ENCODE measurements at places on chromosomes 2 and 18. TPM values are rescaled to one million over a fixed set of nuclear protein-coding genes. Genes with fewer than 3 reads are reported as not detected.
A peak's percentile ranks its signal among the peaks of the same experiment; 100 is the strongest.

The HSPE1 gene
- total RNA-seq: 96.4 TPM

The ZSWIM2 gene
- total RNA-seq: not detected

The SERPINB13 gene
- total RNA-seq: 0.27 TPM

The GFPT1 gene
- total RNA-seq: 49.5 TPM

The SCYGR4 gene
- total RNA-seq: not detected

The HOXD3 gene
- 1.1 TPM for total RNA-seq

The ACYP2 gene
- 11.4 TPM for total RNA-seq

The ZRANB3 gene
- 15.2 TPM for total RNA-seq

The MSTN gene
- 0.29 TPM for total RNA-seq

GRCh38 chr2:179842498-179843153 is 18.8 kb downstream of the ZNF385B start:
- H3K27me3 ChIP-seq: peaks cover 8% of the 10 kb centered on the region
- H3K36me3 ChIP-seq: no peaks in the 10 kb centered on the region
- H3K4me1 ChIP-seq: peaks cover 3% of the 10 kb centered on the region
- no peak overlapping the region for H3K4me3 ChIP-seq
- no peak overlapping the region for H3K27ac ChIP-seq

- H3K4me3 ChIP-seq: peak overlapping the region; percentile 79
- H3K4me1 ChIP-seq: peaks cover 20% of the 10 kb centered on the region
- H3K36me3 ChIP-seq: no peaks in the 10 kb centered on the region
- peak overlapping the region; percentile 83 for H3K27ac ChIP-seq
- DNase-seq: no peak
Observed at GRCh38 chr2:73112026-73112912, 479 bp downstream of the RAB11FIP5 start.

GRCh38 chr2:144995482-144995881 is 475.6 kb upstream of the ZEB2 start:
- H3K27ac ChIP-seq: no peak overlapping the region
- H3K36me3 ChIP-seq: no peaks in the 10 kb centered on the region
- peaks cover 23% of the 10 kb centered on the region for H3K4me1 ChIP-seq
- H3K4me3 ChIP-seq: no peak overlapping the region
- no peaks in the 10 kb centered on the region for H3K27me3 ChIP-seq

DNA sequence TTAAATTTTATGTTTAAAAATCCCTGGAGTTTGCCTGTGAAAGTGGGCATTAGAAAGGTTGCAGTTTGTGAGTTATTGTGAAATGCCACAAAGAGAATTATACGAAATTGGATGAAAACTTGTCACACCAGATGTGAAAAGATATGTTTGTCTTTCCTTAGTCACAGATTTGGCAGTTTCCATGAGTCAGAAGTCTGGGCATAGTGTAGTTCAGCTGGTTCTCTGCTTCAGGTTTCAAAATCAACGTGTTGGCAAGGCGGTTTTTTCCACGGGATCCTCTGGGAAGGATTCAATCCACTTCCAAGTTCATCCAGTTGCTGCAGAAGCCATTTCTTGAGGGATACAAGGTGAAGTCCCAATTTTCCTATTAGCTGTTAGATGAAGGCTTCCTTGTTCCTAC is 658.0 kb upstream of the CDH2 start:
- no peak for DNase-seq
- H3K4me3 ChIP-seq: no peak overlapping the region
- no peaks in the 10 kb centered on the region for H3K4me1 ChIP-seq
- no peak overlapping the region for H3K27ac ChIP-seq
- no peaks in the 10 kb centered on the region for H3K36me3 ChIP-seq

GRCh38 chr2:98333922-98334321 is 12.3 kb upstream of the CNGA3 start:
- no peak overlapping the region for H3K4me3 ChIP-seq
- H3K36me3 ChIP-seq: no peaks in the 10 kb centered on the region
- no peak for DNase-seq
- H3K27ac ChIP-seq: no peak overlapping the region

DNA sequence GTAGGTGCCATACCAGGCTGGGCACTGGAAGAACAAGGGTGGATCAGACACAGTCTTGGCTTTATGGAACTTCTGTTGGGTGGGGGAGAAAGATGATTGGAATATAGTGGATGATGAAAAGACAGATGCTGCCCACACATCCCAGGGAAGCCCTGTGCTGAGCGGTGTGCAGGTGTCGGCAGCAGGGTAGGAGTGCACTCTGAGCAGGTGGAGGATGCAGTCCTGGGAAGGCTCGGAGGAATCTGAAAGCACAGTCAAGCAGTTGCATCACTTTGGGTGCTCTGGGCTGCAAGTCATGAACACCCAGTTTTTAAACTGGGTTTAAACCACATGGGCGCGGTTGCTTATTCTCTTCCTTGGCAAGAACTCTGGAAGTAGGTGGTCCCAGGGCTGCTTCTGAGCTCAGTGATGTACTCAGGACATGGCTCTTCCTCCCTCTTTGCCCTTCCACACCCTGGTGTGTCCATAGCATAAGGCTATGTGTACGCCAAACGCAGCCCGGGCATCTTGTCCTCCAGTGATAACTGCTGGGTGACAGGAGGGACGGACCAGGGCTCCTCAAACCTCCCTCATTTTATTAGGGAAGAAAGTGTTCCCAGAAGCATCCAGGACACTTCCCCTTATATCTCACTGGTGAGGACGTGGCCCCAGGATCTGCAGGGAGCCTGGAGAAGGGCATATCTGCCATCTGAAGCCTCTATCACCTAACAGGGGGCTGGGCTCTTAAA is 84.0 kb downstream of the SH3RF3 start:
- peaks cover 59% of the 10 kb centered on the region for H3K27me3 ChIP-seq
- no peak overlapping the region for H3K4me3 ChIP-seq
- H3K36me3 ChIP-seq: no peaks in the 10 kb centered on the region
- no peak overlapping the region for H3K27ac ChIP-seq

- no peak overlapping the region for H3K27ac ChIP-seq
- DNase-seq: no peak
- H3K27me3 ChIP-seq: no peaks in the 10 kb centered on the region
- peaks cover 4% of the 10 kb centered on the region for H3K4me1 ChIP-seq
- H3K4me3 ChIP-seq: no peak overlapping the region
Observed at GRCh38 chr2:207754498-207755383, 15.0 kb downstream of the FZD5 start.

- peaks cover 10% of the 10 kb centered on the region for H3K36me3 ChIP-seq
- no peaks in the 10 kb centered on the region for H3K27me3 ChIP-seq
- no peak overlapping the region for H3K4me3 ChIP-seq
- H3K4me1 ChIP-seq: peaks cover 13% of the 10 kb centered on the region
Observed at GRCh38 chr2:233255151-233255550, 3.7 kb downstream of the ATG16L1 start.

DNA sequence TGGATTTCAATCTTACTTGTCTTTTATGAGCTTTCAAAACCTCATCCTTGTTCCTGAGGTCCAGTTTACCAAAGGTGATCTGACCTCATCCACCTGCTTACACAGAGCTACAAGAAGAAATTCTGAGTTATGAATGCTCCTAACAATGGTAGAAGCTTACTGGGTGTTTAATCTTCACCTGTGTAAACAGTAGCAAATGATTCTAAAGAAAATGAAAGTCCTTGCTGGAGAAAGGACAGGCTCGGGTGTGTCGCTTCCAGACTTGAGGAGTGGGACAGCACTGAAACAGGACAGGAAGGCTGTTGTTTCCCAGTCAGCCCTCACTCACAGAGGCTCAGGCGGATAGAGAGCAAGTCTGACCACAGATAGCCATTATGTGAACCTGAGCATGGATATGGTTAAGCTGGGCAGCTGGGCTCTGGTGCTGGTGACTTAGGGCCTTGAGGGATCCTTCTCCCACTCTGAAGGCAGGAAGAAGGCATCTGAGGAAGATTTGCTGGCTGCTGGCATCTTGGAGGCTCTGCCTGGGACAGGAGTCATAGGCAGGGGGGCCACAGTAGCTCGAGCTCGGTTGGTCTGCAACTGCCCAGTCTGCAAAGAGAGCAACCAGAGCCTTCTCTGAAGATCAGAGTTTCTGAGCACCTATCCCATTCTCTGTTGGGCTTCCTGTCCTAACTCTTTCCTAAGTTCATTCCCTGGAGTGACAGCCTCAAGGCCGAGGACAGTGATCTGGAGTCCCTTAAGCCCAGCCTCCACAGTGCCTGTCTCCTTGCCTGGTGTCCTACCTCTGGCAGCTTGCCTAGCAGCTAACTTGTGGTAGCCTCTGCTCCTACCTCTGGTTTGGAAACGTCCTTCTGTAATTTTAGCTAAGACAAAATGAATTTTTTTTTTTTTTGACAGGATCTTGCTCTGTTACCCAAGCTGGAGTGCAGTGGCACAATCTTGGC is 4.0 kb downstream of the DOK1 start:
- H3K27me3 ChIP-seq: peaks cover 42% of the 10 kb centered on the region
- H3K4me1 ChIP-seq: peaks cover 13% of the 10 kb centered on the region

GRCh38 chr2:42013409-42013808 is 34.4 kb upstream of the PKDCC start:
- H3K27me3 ChIP-seq: no peaks in the 10 kb centered on the region
- no peak overlapping the region for H3K4me3 ChIP-seq
- H3K36me3 ChIP-seq: no peaks in the 10 kb centered on the region
- peaks cover 10% of the 10 kb centered on the region for H3K4me1 ChIP-seq
- no peak overlapping the region for H3K27ac ChIP-seq

GRCh38 chr2:101740555-101740964 is 43.1 kb downstream of the MAP4K4 start:
- H3K4me3 ChIP-seq: no peak overlapping the region
- H3K36me3 ChIP-seq: no peaks in the 10 kb centered on the region
- no peak for DNase-seq
- no peaks in the 10 kb centered on the region for H3K27me3 ChIP-seq
- H3K27ac ChIP-seq: peak overlapping the region; percentile 55
- peaks cover 55% of the 10 kb centered on the region for H3K4me1 ChIP-seq

DNA sequence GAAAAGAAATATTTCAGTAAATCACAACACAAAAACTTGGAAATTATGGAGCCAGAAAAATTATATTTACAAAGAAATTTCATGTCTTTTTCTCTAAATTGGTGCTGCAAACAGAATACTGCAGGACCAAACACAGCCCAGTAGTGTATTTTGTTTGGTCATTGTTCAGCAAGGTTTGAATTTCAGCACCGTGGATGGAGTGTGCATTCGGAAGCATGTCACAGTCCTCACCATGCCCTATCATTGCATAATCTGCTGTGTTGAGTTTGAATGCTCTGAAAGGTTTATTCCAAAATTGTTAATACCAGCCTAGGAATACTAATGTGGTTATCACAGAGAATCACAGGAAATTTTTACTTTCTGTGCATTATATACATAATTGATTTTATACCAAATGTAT is 296.7 kb downstream of the METTL4 start:
- no peak overlapping the region for H3K27ac ChIP-seq
- peaks cover 4% of the 10 kb centered on the region for H3K27me3 ChIP-seq
- DNase-seq: no peak

DNA sequence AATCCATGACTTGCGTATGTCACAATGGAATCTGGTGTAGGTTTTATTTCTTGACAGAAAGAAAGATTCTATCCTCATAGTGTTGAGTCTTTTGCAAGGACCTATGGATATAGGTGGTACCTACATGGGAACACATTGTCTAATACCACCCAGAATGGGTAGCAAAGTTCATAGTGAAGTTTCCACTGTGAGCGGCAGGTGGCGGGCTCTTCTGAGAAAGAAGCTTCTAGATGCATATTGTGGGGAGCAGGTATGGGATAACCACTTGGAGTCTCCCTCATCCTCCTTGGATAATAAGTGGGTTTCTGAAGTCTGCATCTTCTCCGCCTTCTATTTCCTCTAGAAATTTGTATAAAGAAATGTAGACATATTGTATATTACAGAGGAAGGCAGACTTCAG is 44.9 kb downstream of the LINC00305 start:
- peaks cover 5% of the 10 kb centered on the region for H3K4me1 ChIP-seq
- H3K4me3 ChIP-seq: no peak overlapping the region
- no peaks in the 10 kb centered on the region for H3K36me3 ChIP-seq
- H3K27ac ChIP-seq: no peak overlapping the region

DNA sequence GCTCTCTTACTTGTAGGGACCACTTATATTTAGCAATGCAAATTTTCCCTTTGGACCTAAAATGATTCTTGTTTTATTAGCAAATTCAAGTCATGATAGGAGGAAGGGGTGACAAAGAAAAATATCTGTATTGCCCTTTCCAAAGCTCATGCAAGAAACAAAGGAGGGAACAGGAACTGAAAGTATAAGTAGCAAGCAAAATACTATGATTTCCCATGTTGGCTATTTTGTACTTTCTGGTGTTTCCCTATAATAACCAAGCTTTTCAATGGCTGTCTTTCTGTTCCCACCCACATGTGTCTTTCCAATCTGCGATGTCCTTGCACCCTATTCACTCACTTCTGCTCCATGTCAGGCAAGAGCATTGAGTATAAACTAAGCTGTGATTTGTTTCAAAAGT is 279.7 kb downstream of the RNF144A start:
- DNase-seq: no peak
- peaks cover 5% of the 10 kb centered on the region for H3K36me3 ChIP-seq
- H3K27me3 ChIP-seq: no peaks in the 10 kb centered on the region

DNA sequence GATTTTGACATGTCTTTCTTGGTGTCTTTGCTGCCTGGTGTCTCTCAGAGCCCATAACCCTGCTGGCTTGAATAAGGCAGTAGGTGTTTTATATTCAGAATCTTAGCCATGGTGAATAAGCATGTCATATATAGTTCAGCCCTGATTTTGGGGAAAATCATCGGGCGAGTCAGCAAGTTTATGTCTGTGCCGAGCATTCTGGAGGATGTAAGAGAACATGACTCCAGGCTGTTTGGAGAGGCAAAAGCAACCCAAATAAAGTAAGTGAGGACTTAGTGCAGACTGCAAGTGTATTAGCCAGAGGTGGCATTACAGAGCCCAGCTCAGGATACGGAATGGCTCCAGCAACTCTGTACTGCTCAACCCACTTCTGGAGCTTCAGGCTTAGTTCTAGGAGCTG is 50.3 kb downstream of the TCF7L1 start:
- H3K4me3 ChIP-seq: no peak overlapping the region
- H3K27ac ChIP-seq: no peak overlapping the region
- no peaks in the 10 kb centered on the region for H3K27me3 ChIP-seq
- peaks cover 39% of the 10 kb centered on the region for H3K4me1 ChIP-seq
- no peak for DNase-seq

Measured in mesothelial cell of epicardium (in vitro differentiated cells).